ENCODE measurements at places on chromosomes 7 and 10. TPM values are rescaled to one million over a fixed set of nuclear protein-coding genes. Genes with fewer than 3 reads are reported as not detected.

Gene PAPOLB
- 0.54 TPM for total RNA-seq

Gene PCDH15
- total RNA-seq: not detected

Gene FRMPD2
- not detected for total RNA-seq

DNA sequence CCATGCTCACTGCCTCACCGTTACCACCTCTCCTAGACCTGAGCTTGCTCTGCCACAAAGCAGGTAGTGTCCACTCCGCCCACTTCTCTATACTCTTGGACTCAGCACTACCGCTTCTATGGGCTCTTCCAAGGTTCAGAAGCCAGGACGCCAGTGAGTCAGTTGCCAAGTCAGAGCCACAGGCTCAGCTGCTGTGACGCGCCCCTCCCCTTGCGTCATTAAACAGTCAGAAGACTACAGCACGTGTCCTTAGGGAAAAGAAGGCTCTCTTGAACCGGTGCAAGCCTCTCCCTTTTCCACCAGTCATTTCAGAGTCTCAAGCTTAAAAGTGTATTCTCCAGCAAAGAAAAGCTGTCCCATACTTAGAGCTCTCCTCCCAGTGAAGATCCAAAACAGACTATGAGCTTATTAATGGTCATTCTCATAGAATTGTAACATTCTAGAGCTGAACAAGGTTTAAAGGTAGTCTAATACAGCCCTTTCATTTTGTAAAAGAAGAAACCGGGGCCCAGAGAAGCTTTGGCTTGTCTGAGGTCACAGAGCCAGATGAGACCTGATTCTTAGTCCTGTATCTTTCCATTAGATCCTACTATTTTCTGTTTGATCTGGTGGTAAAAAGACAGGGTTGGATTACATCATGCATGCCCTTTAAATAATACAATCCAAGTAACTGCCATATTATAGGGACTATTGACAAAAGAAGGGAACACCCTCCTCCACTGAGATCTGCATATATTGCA, 40.9 kb upstream of the MET start:
- DNase-seq: peak; percentile 89

DNA sequence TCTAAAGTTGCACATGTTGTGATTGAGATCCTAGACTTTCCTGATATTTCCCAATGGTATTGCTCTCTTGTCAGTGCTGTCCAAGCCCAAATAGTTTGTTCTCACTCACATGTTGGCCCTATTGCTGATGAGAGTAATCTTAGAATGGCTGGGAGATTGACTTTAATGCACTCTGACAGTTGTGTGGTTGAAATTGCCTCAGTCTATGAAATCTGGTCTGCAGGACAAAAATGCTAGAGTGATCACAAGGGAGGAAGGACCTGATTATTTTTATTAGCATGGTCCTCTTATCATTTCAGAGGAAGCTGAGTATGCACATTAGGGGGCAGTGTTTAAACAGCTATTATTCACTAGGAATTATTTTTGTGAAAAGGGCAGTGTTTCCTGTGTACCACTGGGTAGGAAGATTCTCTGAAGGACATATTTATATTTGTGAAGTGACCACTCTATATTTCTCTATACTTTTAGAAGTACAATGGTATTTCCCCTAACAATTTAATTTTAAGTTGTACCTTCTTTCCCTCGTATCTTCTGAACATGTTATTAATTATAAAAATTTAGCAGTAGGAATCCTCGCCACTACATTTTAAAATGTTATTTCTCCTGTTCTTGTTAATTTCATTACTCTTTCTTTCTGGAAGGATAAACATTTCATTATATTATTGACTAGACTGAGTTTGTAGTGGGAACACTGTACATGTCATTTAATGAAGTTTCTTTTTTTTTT, 64.4 kb downstream of the SUGCT start:
- DNase-seq: no peak

DNA sequence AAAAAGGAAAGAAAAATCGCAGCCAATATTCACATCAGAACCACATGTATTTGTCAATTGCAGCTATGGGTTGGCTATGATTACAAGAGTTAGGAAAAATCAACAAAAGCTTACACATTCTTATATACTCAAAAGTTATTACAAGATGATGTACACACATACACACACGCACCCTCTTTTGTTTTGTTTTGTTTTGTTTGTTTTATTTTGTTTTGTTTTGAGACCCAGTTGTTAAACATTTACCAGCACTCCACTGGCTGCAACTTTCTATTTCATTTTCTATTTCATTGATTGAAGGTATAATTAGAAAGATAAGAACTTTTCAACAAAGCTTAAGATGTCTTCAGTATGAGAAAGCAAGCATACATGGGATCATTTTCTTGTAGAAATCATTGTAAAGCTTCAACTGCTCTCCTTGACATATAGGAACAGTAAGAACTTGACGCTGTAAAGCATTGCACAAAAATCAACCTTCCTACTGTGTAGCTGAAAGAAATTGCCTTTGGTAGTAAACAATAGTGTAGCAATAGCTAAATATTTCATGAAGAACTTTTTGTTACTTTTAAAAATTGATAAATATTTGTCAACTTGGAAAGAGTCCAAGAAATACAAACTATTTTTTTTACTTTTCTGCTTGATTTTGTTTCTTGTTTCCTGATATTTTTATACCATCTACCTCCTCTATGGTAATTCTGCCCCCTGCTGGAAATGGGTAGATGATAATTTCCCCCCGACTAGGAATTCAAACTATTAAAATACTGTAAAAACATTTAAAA, 205.9 kb downstream of the MBL2 start:
- no peak for DNase-seq

GRCh38 chr10:48330269-48330668, 23.8 kb downstream of the MAPK8 start:
- no peak for DNase-seq

Gene CPA4
- 1.0 TPM for total RNA-seq

DNA sequence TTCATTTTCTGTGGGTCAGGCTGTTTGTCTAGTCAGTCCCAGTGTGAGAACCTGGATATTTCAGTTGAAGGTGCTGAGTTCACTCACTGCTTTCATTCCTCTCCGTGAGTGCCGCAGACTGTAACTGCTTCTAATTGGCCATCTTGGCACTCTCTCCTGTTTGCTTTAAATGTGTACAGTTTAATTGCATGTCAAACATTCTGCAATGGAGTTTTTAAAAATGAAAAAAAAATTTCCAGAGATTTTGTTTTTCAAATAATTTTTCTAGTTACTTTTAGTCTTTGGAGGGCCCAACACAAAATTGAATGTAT, 87.8 kb downstream of the CCSER2 start:
- DNase-seq: no peak

DNA sequence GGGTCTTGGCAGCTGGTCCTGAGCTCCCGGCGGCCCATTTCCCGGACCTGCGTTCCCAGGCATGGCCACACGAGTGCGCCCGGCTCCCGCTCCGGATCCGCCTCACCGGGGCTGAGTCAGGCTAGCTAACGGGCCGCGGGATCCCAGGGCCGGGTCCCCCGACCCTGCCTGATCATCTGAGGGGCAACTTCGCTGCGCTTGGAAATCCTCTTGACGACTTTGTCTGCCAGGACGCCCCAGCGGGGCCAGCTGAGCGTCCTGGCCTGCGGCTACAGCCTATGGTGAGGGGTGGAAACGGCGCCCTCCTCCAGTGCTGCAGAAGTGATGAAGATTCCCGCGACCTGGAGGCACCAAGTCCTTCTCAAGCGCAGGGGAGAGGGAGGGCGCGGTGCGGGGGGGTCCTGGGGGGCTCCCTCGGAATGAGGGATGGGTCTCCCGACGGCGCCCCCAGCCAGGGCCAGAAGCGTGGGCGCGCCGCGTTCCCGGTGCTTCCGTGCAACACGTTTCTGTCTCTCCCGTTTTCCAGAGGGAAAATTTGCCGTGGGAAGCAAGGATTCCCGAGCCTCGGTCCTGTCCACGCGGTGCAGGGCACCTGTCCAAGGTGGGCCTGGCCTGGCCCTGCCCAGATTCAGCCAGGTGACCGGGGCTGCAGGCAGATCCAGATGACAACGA, 212.4 kb downstream of the CCSER2 start:
- DNase-seq: peak; percentile 68

- DNase-seq: no peak
Measured at GRCh38 chr10:101843032-101844021, at the start of gene KCNIP2. KCNIP2 (minus strand) TSS chr10:101843800; CDS start chr10:101843568, 232 bp downstream.

Gene CLDN3
- total RNA-seq: not detected

GRCh38 chr7:92589056-92589455, 1.1 kb downstream of the FAM133B start:
- no peak for DNase-seq

Gene NAT16
- total RNA-seq: not detected

GRCh38 chr10:102139281-102140110, 6.7 kb downstream of the PPRC1 start:
- DNase-seq: peak; percentile 43

Gene KCNIP2
- total RNA-seq: 9.0 TPM

Gene TMEM213
- not detected for total RNA-seq

DNA sequence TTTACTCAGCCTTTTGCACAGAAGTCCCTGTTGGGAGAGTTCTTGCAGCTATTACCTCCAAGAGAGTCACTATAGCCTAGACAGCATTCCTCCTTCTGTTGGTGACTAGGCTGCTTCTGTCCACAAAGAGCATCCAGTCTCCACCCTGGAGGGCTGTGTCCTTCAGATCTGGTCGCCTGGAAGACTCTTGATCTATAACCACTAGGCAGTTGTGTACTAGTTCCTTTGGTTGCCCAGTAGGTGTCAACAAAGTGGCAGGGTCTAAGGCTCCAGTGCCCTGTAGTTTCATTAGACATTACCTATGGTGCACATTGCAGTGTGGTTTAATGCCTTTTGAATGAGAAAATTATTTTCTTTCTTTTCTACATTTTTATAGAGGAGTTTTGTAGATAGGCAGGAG, 11.3 kb upstream of the AKR1C2 start:
- DNase-seq: no peak

Gene PPIF
- 21.2 TPM for total RNA-seq

- no peak for DNase-seq
Measured at GRCh38 chr10:118447478-118448270, 105.5 kb upstream of the FAM204A start.

Gene BAZ1B
- 60.0 TPM for total RNA-seq

DNA sequence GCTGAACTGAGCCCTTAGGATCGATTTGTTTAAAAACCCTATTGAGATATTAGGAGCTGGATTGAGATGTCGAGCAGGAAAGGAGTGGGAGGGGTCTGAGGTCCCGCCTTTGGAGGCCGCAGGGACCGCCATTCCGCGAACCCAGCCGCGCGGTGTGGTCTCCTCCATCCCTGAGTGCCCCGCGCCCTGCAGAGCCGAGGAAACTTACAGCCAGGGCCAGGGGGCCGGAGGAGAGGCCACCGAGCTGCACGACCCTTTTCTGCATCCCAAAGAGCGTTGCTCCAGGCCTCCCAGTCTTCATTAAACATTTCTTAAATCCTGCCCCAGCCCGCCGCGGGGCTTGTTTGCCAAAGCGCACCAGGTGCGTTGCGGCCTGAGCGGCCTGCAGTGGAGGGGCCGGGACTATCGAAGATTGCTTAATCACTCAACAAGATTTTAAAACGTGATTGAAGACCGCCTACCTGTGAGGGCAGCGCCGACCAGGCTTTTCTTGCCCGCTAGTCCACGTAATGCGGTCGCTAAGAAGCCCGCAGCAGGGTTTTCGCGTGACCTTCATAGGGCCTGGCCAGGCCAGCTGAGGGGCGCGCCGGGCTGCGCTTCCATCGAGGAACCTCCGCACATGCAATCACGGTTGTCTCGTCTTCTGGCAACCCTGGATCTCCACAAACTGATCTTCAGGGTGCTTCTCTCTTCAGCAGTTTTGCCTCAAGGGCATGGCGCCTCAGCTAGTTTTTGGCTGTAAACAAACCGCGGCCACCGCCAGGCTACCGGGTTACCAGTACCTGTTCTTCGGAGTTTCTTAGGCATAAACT, 2.0 kb upstream of the CTBP2 start:
- DNase-seq: no peak

- no peak for DNase-seq
Measured at GRCh38 chr10:24707445-24707844, 16.2 kb downstream of the ARHGAP21 start.

Gene NKX2-3
- not detected for total RNA-seq

DNA sequence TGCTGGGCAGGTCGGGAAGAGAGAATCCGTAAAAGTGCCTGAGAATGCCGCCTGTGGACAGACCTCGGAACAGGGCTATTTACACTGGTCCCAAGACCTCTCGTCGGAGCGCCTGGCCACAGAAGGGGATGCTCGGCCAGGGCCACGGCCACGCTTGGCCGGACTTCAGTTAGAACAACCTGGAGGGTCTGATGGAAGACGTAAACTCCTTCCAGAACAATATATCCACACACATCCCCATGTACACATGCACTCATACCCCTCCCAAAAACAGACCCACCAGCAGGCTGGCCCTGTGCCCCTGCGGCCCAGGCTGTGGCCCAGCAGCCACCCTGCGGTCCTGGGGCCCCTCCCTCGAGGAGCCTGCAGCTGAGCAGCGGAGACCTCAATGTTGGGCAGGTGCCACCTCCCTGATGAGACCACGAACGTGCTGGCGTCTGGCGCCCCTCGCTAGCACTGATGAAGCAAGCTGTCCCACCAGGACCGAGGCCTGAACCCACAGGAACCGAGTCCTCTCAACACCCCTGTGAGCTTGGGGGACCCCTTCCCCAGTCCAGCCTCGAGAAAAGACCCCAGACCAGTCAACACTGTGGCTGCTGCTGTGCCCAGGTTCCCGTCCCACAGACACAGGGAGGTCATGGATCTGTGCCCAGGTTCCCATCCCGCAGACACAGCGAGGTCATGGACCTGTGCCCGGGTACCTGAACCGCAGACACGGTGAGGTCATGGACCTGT, 8.9 kb downstream of the CFAP46 start:
- DNase-seq: peak; percentile 67

DNA sequence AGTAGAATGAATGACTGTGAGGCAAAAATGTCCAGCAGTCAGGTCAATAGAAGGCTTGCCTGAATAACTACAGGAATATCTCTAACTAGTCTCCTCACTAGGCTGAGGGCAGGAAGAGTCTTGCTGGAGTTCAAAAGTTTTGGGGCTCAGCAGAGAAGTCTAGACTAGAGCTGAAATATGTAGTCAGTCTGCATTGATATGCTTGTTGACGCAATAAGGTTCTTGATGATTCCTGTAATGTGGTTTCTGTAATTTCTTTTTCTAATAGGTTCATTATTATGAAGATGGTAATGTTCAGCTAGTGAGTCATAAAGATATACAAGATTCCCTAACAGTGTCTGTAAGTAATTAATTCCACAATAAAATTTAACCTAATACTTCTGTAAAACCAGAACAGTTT, 41.5 kb upstream of the ST7 start:
- no peak for DNase-seq

- peak; percentile 91 for DNase-seq
Measured at GRCh38 chr10:62048919-62049623, 147.6 kb downstream of the ARID5B start.

Measured in aorta (tissue), 5 donors.